ENCODE measurements at places on chromosomes 1 and 21.

- DNase-seq = no peak
Observed at GRCh38 chr1:172500207-172500606, 32.7 kb upstream of the SUCO start.

DNA sequence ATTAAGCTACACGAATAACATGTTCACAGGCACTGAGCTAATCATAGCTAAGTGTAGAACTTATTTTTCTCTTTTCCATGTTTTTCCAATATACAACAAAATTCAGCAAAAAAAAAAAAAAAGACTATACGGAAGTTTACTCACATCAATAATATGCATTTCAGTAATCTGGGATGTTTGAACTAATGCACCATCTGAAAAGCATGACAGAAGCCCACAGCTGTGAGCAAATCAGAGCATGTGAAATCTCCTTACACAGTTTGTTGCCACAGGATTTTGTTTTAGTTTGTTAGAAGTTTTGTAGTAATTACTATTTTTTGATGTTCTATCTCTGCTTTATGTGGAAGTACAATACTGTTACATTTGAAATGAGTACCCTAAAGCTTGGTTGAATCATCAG is 1051.7 kb downstream of the TTLL7 start:
- no peak for DNase-seq

GRCh38 chr1:112808861-112809684 is 93.9 kb upstream of the PPM1J start:
- DNase-seq = peak; percentile 67

- DNase-seq = no peak
Observed at GRCh38 chr1:29458737-29459619, 222.7 kb downstream of the PTPRU start.

GRCh38 chr1:160777486-160778089 is 18.4 kb upstream of the LY9 start:
- DNase-seq = peak; percentile 43

GRCh38 chr1:112894010-112894292 is 62.0 kb downstream of the SLC16A1 start:
- DNase-seq = no peak

GRCh38 chr1:82318921-82319320 is 518.2 kb downstream of the ADGRL2 start:
- no peak for DNase-seq

- no peak for DNase-seq
Observed at GRCh38 chr1:15863156-15863901, 15.8 kb downstream of the SPEN start.

DNA sequence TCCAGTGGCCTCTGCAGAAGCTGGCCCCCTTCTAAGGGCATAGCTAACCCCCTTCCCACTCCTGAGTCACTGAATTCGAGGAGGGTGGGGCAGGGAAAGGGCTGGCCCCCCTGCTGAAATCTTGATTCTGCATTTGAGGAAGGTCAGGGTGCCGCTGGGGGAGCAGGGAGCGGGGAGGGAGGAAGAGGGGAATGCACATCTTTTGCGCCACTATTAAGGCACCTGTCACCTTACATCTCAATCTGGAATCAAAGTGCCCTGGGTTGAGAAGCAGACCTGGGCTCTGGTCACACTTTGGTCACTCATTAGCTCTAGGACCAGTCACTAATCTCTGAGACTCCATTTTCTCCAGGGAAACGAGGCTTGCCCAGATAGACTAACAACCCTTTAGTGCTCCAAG is 62.0 kb downstream of the TOR1AIP2 start:
- DNase-seq = no peak

DNA sequence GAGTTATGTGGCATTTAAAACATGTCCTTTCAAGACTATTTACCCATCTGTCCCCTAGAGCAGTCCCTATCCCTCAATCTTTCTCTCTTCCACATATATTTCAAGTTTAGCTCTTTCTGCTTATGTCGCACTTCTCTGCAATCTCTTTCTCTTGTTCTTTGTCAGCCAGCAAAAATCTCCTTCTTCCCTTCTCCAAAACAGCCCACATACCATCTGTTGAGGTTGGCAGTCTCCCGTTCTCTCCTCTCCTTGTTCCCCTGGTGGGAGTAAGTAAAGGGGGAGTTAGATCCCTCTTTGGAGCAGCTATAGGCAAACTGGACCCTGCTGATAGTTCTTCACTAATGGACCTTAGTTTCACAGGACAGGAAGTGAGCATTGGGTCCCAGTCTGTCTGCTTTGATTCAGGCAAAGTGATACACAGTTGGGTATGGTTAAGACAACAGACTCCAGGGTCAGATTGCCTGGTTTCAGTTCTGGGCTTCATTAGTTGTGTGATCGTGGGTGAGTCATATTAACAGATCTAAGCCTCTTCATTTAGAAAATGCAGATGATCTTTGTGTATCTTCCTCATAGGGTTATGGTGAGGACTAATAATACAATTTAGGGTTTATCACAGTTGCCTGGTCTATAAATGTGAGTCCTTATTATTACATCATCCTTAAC is 19.7 kb downstream of the BRINP2 start:
- no peak for DNase-seq

DNA sequence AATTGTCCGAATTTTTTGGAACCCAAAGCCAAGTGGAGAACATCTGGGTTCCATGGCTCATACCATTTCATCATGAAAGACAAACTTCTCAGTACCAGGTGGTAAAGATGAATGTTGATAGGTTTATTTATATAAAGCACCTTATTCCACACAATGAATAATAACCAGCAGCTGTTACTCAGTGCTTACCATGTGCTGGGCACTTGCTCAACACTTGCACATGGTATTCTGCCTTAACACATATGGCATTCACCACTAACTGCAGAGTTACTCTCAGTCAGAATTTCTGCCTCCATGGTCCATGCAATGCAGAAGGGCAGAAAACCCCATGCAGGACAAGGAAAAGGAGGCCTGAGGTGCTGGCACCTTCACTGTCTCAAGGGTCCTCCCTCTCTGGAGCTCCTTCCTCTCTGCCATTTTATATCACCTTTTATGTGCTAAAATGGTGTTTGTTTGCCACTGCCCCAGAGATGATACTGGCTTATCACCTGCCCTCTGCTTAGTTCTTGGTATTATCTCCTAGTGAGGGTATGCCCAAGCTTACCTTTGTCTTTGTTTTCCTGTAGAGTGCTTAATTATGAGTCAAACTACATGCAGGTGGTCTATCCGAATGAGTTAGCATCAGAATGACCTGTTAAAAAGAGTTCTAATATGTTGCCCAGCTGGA is 76.7 kb upstream of the ZNF326 start:
- no peak for DNase-seq

- no peak for DNase-seq
Observed at GRCh38 chr1:94599095-94599813, 57.7 kb upstream of the F3 start.

- DNase-seq = no peak
Observed at GRCh38 chr1:63871463-63871862, 97.6 kb downstream of the ROR1 start.

GRCh38 chr21:15134701-15135470 is 70.1 kb upstream of the NRIP1 start:
- DNase-seq = no peak

- no peak for DNase-seq
Observed at GRCh38 chr1:160706526-160707235, 4.9 kb downstream of the CD48 start.

- DNase-seq = no peak
Observed at GRCh38 chr1:193083365-193084088, 21.7 kb downstream of the GLRX2 start.

- no peak for DNase-seq
Observed at GRCh38 chr1:54885807-54886723, 930 bp downstream of the DHCR24 start.

- no peak for DNase-seq
Observed at GRCh38 chr1:208038303-208038702, 127.4 kb upstream of the CD34 start.

DNA sequence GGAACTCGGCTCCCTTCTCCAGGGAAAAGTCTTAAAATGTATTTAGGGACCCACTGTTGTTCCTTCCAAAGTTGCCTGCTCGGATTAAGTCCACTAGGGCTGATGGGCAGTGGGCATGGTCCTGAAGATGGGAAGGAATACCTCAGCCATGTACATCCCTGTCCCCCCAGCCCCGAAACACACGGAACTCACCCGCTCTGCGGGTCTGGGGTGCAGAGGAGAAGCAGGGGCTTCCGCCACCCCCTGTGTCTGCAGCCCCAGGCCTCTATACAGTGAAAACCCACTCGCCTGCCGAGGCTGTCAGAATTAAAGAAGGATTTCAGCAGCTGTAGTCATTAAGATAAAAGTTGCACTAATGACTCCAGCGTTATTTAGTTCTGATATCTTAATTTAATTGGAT is 212.6 kb upstream of the VAMP3 start:
- DNase-seq = no peak

DNA sequence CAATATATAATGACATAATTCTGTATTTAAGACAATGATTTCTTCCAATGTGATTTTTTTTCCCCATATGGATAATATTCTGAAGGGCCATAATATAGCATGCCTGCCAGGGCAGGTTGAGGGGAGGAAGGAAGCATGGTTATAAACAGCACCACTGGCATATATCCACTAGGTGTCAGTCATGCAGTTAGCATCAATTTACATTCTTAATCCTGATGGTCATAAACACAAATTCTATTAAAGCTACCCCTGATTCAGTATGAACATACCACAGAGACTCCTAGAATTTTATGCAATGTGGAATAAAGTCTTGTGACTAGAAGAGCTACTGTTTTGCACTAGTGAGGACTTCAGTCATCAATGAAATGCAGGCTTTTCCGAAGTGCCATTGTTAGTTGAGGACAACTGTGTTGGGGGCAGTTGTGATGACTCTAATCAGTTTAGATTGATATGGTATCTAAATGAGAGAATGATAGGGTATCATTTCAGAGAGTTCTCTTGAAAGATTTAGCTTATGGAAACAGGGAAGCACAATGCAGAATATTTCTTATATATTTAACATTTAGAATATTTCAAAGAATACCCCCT is 342.7 kb upstream of the NR5A2 start:
- DNase-seq = peak; percentile 2

- peak; percentile 63 for DNase-seq
Observed at GRCh38 chr1:235075777-235076308, 52.8 kb downstream of the TOMM20 start.

DNA sequence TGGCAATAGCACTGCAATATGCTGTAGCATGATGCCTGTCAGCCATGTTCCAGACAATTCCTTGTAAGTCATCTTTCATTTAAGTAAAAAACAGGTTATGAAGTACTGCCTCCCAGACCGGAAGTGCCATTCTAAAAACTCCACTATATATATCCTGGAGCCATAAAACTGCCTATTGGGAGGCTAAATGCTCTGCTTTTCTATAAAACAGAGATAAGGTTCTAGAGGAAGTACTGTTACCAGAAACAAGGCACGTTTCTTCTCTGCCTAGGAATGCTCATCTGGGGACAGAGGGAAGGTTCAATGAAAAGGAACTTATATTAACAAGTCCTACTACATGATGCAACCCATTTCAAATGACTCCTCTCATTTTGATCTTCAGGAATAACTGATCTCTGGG is 66.8 kb downstream of the GPR137B start:
- DNase-seq = no peak

GRCh38 chr1:196143602-196144342 is 464.5 kb downstream of the KCNT2 start:
- DNase-seq = no peak

GRCh38 chr1:11761285-11761684 is 708 bp upstream of the C1orf167 start:
- no peak for DNase-seq

GRCh38 chr1:171802207-171802606 is 20.7 kb downstream of the METTL13 start:
- no peak for DNase-seq

DNA sequence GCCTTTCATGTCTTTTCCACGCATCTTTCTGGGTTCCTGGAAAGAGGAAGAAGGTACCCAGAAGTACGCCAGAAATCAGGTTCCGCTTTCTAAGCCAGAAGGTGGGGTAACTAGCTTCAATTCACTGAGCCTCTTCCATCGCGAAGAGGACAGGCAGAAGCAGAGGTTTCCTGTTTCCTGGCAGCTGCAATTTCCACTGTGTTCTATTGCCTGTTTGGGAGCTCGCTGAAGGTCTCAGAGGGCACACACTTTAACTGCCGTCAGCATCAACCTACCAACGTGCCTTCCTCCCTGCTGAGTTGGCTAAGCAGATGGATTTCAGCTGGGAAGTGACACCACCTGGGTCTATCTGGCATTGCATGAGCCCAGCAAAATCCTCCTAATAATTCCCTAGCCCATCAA is 10.0 kb downstream of the NCF2 start:
- no peak for DNase-seq

- no peak for DNase-seq
Observed at GRCh38 chr1:43994071-43994470, 2.7 kb downstream of the CCDC24 start.

DNA sequence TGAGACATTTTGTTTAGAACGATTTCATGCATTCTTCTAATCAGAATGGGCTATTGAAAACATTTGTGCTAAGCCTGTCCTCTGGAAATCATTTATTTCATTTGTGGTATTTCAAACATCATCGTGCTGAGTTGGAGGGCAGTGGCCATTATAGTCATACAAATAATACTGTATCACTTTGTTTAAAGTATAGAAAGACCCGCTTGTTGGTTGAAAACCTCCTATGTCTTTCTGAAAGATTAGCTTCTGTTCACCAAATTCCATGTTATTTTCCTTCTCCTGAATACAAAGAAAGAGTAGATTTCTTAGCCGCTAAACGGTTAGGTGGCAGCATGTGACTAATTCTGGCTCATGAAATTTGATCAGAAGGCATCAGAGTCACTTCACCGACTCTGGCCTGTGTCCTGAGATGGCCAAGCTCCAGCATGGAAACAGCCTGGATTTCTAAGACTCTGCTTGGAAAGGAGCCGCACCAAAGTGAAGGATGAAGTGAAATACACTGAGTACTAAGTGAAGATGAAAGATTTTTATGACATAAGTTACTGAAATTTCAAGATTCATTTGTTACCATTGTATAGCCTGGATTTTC is 355.1 kb downstream of the USP25 start:
- DNase-seq = no peak

- DNase-seq = no peak
Observed at GRCh38 chr1:19319196-19319595, 7.1 kb downstream of the SLC66A1 start.

GRCh38 chr1:1421147-1421906 is at the start of gene ANKRD65:
Gene ANKRD65 (minus strand): TSS chr1:1421276. CDS start chr1:1421005, 271 bp downstream.
- no peak for DNase-seq

- DNase-seq = no peak
Observed at GRCh38 chr21:15967661-15968060, 237.9 kb downstream of the USP25 start.

DNA sequence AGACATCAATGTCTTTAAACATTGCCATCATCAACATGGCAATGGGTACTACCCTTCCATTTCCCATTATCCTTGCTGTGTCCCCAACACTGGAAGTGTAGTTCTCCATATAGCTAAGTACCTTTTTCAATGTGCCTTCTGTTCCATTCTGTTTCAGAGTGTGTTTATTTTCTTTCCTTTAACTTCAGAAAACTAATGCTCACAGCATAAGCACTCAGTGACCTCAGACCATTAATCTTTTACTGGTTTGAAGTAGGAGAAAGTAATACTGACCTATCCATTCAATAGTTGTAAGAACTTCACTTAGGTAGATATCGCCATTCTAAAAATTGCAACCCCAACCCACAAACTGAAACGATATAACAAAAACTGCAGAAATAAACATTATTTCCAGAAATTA is 37.8 kb downstream of the KCNJ15 start:
- no peak for DNase-seq

- DNase-seq = no peak
Observed at GRCh38 chr21:41627428-41627827, 119.5 kb upstream of the TMPRSS2 start.

GRCh38 chr1:236508593-236509027 is 15.2 kb upstream of the LGALS8 start:
- no peak for DNase-seq

All from stimulated activated CD4-positive, alpha-beta T cell treated with anti-CD3 and anti-CD28 coated beads, Interleukin-1b, Interleukin-23, amount 100 ng/mL, for 48 hours (primary cell).